Stimulated activated CD8-positive, alpha-beta memory T cell treated with anti-CD3 and anti-CD28 coated beads, Interleukin-15, amount 100 ng/mL, for 24 hours (primary cell): ENCODE measurements at places on chromosomes 11 and 22.
A peak's percentile ranks its signal among the peaks of the same experiment; 100 is the strongest.

DNA sequence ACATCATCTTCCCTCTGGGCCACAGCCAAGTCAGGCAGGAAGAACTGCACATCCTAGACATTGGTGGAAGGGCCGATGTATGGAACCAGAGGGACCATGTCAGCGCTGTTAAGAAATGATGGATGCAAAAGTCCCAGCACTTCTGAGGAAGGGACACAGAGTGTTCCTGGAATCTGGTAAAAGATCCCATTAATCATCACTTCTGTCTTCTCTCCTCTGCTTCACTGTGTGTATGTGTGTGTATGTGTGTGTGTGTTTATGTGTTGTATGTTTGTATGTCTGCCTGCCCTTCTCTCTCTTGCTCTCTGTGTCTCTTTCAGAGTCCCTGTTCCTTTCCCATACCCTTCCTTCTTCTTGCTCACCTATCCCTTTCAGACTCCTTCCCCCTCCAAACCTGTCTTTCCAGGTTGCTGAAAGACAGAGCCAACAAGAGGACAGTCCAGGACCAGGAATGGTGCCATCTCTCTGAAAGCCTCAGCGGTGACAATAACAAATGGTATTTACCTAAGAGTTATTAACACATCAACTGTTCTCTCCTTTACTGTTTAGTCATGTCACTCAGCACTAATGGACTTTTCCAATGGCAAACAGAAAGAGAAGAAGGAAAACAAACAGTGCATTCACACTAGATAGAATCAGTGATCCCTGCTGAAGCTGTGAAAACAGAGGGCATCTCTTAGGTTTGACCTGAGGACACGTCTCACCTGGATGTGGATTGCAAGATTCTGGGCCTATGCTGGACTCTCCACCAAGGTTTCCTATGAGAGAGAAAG, 47.1 kb downstream of the EHF start:
- no peak for DNase-seq

DNA sequence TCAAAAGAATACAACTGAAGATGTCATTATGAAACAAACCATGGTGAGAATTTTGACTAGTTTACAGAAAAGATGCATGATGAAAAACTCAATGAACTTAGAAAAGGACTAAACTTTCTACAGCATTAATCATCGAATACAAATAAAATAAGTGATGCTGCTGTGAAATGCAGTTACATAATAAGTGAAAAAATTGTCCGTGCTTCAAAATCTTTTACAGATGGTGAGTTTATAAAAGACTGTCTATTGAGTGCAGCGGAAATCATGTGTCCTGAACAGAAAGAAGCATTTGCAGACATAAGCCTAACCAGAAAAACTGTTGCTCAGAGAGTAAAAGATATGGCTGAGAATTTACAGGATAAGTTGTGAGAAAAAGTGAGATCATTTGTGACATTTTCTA, 33.8 kb downstream of the NEAT1 start:
- no peak for DNase-seq

DNA sequence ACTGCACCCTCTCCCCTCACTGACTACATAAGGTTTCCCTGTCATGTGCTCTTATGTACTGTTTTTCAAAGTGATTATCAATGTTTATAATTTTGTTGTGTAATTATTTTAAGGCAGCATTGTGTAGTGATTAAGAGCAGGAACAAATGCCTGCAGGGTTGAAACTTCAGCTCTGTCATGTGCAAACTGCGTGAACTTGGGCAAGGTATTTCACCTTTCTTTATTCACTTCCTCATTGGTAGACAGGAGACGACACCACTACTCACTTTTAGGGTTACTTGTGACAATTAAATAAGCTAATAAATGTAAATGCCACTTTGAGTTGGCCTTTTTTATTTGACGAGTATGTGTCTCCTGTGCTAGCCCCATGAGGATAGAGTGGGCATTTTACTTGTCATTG, 86.5 kb upstream of the E2F8 start:
- DNase-seq, result no peak

GRCh38 chr11:120432056-120433018, 79.2 kb upstream of the GRIK4 start:
- no peak for DNase-seq

- DNase-seq, result no peak
These were observed 18.4 kb downstream of the NEAT1 start for GRCh38 chr11:65440831-65441499.

- DNase-seq, result no peak
These were observed 5.8 kb upstream of the GNAZ start for GRCh38 chr22:23064381-23065068.

DNA sequence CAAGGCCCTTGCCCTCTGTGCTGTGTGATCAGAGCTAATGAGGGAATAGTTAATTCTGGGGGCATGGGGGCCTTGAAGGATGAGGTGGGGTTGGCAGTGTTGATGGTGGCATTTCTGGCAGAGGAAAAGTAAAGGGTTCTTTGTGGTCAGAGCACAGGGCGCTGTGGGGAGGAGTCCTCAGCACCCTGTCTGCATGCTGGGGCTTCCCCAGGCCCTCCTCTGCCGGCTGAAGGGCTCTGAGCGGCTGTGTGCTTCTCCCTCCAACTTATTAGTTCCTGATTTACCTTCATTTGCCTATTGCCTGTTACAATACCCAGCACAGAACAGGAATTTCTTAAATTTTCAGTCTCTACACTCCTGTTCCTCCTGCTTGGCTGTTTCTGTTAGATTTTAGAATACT, 122.8 kb downstream of the HIPK3 start:
- DNase-seq, result no peak

DNA sequence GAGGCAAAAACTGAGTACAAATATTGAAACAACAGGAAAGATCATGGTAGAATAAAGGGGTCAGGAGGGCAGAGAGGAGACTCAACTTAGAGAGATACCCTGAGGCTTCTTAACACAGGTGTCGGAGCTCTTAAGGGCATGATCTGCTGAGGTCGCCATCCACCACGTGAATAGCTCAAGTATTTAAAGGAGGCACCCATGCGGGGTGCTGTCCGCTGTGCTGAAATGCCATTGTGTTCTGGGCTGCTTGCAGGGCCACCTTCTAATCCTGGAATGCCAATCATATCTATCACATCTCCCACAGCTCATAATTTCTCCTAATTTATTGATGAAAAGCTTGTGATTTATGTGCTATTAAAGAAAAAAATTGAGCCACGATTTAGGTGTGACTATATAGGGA, 90.2 kb downstream of the SEZ6L start:
- no peak for DNase-seq

- DNase-seq, result no peak
These were observed 70.4 kb downstream of the CELSR1 start for GRCh38 chr22:46467006-46467405.

GRCh38 chr11:10858439-10859325, 829 bp upstream of the ZBED5 start:
- DNase-seq, result peak; percentile 13

- DNase-seq, result no peak
These were observed 87.0 kb upstream of the CLNS1A start for GRCh38 chr11:77724636-77725035.

DNA sequence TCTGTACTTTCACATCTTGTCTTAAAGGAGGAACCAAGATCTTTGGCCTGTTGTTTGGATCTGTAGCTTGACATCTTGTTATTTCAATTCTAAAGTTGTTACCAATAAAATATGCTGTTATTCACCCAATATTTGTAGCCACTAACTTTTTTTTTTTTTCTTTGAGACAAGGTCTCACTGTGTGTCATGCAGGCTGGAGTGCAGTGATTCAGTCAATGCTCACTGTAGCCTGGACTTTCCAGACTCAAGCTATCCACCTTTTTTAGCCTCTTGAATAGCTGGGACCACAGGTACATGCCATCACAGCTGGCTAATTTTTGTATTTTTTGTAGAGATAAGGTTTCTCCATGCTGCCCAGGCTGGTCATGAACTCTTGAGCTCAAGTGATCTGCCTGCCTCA, 769.4 kb downstream of the DLG2 start:
- no peak for DNase-seq

GRCh38 chr11:72614381-72614780, 59.8 kb downstream of the PDE2A start:
- no peak for DNase-seq

DNA sequence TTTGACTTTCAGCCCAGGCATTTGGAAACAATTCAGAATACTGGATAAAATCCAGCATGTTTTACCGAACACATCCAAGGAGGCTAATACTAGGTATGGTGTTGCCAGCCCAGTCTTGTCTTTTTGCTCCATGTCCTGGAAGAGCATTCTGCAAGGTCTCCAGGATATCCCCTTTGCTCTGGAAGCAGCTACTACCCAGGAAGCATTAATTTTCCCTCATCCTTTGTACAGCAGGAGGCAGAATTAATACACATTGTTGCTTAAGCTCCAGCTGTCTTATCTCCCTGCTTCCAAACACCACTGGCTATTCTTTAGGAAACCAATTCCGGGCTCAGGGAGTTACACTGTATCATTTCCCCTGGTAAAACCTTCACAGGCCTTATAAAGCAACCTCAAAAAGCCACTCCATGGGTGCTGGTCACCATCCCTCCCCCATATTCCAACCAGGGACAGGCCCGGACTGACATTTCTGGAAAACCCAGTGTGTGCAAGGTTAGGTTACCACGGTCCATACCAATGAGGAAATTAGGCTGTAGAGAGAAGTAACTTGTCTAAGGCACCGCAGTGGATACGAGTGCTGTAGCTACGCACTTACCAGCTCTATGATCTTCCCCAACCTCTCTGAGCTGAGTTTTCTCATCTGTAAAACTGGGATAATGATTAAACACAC, 1.5 kb upstream of the UBASH3B start:
- no peak for DNase-seq

GRCh38 chr11:58511636-58512035, 3.7 kb upstream of the OR5B21 start:
- DNase-seq, result no peak

- no peak for DNase-seq
These were observed 1.5 kb downstream of the RAB30 start for GRCh38 chr11:83070044-83070701.

DNA sequence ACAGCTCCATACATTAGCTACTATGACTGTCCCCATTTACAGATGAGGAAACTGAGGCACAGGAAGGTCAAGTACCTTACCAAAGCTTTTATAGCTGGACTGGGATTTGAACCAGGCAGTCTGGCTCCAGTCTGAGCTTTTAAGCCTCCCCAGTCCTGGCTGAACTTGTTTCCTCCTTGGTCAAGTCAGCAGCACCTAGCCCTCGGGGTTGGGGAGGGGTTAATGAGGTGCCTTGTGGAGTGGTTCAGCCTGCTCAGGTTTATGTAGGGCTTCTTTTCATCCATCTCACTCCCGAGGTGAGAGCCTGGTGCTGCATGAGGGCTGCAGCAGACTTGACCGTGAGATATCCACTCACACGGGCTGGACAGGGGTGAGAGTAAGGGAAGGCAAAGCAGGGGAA, 36.7 kb upstream of the GCAT start:
- no peak for DNase-seq

DNA sequence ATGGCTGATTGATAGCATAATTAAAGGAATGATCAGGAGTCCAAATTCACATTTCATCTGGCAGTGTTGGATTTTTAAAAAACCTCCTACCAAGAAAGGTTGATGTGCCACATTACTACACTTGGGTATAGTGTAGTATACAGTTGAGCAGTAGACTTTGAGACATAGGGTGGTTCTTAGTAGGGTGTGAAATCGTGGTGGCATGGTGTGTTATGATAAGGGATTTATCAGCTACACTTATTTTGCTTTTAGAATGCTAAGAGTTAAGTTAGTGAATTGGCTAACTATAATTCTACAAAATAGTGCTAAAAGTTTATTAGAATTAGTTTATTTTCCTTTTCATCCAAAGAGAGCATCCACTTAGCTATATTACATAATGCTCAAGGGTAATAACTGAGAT, 13.1 kb downstream of the TBCEL start:
- no peak for DNase-seq

DNA sequence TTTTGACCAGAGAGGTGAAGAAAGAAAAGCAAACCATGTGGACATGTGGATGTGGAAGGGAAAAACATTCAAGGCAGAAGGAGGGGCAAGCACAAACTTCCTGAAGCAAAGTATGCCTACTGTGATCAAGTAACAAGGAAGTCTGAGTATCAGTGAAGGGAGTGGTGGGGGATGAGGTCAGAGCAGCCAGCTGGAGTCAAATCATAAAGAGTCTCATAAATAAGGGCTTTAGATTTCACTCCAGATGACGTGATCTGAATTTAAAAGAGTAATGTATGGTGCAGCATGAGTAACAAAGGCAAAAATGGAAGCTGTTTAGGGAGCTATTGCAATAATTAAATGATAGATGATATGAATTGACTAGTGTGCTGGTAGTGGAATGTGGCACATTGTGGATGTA, 665.4 kb upstream of the CCDC90B start:
- no peak for DNase-seq

DNA sequence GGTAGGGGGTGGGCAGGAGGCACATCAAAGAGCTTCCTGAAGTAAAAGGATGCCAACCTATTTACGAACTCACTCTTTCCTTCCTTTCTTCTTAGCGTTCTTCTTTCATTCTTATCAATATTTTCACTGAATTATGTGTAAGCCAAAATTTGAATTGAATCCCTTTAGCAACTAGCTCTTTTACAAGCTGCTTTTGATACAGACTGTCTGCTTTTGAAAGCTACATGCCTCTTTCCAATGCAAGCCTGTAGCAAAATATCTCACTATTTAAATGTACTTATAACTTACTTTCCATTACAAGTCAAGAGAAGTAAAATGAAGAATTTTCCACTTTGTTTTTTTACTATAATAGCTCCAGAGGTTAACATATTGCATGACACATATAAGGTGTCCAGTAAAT, 186.6 kb downstream of the NXPE2 start:
- no peak for DNase-seq

DNA sequence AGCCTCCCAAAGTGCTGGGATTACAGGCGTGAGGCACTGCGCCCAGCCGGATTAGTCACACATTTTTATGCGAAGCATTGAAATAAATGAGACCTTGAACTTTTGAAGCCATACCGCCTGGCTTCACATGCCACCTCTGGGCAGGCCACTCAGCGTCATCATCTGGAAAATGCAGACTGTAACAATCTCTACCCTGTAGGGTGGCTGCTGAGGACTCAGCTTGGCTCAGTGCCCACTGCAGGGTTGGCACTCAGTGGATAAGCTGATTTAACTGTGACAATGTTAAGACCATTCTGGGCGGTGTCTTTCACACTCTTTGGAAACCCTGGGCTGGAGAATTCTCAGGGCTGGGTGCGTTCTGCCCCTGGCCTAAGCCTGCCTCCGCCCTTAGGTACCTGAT, 8.5 kb downstream of the SH3BP1 start:
- no peak for DNase-seq

DNA sequence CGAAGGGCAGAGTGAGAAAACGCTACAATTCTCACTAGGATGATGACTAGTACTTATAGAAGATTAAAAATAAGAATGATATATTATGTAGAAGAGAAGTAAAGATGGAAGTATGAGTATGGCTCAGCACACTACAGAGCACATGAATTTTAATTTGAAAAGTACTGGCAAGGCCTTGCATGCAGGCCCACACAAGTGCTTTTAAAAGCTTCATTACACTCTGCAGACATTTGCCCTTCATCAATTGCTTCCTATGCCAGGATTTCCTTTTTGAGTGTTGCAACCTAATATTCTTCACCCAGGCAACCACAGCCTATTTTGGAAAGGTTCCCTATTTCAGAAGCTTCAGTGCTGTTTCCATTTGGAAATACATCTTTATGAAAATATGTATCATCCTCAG, 81.1 kb downstream of the LARGE2 start:
- no peak for DNase-seq

- no peak for DNase-seq
These were observed 90.2 kb downstream of the SWAP70 start for GRCh38 chr11:9754010-9754471.

- no peak for DNase-seq
These were observed 29.4 kb downstream of the DAGLA start for GRCh38 chr11:61709572-61709971.
